Cortex of kidney (tissue), 1 donor: ENCODE measurements at places on chromosomes 2 and 18.

DNA sequence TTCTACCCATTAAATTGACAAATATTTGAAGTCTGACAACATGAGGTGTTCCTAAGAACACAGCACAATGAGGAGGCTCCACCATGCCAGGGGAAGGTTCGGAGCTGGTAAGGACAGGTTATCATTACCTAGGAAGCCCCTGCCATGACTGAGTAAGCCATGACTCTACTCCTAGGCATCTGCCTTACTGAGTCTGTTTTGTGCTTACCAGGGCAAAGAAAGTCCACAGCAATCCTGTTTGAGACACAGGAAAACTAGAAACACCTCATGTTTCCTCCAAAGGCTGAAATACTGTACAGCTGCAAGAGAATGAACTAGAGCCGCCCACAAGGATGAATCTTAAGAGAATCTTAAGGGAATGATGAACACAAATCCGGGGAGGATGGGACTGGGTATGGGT lies 11.6 kb downstream of the TGFBRAP1 start:
- DNase-seq, result no peak

DNA sequence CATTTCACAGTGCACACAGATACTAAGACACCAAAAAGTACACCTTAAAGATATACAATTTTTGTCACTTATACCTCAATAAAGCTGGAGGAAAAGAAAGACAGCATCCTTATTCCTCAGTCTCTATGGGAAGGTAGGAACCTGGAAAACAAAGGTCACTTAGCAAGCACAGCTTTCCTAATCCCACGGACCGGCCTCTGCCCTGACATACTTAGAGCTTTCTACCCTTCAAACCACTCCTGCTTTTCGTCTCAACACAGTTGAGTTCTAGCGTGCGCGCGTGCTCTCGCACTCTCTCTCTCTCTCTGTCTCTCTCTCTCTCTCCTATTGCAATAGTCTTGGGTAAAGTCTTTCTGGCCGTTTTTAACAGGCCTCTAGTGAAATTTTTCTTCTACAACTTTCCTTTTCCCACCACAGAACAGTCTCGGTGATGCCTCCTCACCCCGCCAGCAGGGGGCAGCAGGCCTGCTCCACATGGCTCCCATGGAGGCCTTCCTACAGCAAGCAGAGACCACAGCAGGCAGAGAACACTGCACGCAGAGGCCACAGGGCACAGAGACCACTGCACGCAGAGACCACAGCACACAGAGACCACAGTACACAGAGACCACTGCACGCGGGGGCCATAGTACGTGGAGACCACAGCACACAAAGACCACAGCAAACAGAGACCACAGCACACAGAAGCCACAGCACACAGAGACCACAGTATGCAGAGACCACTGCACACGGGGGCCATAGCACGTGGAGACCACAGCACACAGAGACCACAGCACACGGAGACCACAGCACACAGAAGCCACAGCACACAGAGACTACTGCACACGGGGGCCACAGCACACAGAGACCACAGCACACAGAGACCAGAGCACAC lies 106.9 kb downstream of the FBXO15 start:
- DNase-seq, result no peak

GRCh38 chr2:9234680-9235146 lies 28.1 kb downstream of the ASAP2 start:
- DNase-seq, result no peak

DNA sequence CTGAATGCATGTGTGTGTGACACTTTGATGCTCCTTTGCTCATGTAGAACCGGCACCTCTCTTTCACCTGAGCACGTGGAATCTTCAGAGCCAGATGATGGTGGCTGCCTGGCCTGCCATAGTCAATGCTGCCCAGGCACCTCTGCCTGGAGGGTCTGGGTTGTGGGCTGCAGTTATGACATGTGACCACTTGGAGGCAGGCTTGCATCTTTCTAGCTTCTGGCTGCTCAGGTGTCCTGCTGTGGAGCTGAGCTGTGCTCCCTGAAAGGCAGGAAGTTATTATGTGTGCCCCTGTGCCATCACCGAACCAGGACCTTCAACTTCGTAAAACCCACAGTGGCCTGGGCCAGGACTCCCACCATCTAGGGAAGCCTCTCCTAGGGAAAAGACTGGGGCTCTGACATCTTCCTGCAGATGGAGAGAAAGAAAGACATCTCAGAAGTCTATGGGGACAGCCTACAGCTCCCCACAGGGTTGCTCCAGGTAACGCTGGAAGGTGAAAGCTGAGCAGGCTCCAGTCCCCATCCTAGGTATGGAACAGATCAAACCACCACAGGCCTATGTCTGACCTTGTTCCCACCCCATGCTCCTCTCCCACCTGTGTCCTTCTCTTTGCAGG lies 30.2 kb downstream of the PSD4 start:
- DNase-seq, result no peak

GRCh38 chr2:36513661-36514060 lies 84.3 kb downstream of the FEZ2 start:
- DNase-seq, result no peak

DNA sequence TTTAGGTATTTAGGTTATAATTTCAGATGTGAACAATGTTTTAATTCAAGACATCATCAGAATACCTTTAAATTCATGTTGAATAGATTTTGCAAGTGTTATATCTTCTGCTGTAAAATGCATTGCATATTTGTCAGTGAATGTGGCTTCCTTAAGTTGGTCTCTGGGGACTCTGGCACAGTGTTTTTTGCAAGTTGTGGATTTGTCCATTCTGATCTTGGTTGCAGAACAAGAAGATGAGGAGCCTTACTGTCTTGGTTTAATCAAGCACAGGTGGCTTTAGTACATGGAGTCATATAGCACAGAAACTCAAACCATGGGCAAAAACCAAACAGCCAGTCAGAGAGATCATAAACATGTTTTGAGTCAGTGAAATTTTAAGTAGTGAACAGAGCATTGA lies 135.7 kb downstream of the ARHGAP28 start:
- DNase-seq, result no peak

- no peak for DNase-seq
Measured at GRCh38 chr2:55618275-55619055, 1.0 kb upstream of the PPP4R3B start.
